AG09309 (cell line): ENCODE measurements at places on chromosomes 3 and 15.
A peak's percentile ranks its signal among the peaks of the same experiment; 100 is the strongest.

GRCh38 chr15:42273900-42274701 is 868 bp upstream of the TMEM87A start:
- DNase-seq: no peak

DNA sequence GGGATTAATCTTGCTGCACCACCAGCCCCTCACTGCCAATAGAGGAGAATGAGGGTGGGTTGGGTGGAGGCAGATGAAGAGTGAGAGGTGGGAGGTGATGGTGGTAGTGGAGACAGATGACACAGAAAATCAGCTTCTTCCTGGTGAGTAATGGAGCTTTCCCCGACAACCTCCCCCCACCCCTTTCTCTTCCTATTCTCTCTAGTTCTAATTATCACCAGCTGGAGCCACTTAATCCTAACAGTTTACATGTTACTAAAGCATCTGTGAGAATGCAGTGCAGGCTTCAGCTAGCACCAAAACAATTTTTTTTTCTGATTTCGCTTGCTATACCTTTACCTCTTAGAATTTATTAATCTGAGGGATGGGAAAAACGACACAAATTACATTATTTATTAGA is 116.1 kb upstream of the DNAJC19 start:
- no peak for DNase-seq

DNA sequence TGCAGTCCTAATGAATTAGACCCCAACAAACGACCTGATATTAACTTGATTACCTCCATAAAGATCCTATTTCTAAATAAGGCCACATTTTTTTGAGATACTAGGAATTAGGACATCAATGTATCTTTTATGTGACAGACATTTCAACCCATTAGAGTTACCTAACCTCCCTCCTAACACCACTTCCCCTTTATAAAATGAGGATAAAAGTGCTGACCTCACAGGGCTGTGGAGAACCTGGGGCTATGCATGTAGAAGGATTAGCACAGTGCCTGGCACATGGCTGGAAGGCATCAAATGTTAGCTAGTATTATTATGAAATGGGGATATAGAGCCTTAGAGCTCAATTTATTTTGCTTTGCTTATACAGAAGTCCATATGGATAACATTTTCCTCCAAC is 53.5 kb upstream of the LRRN1 start:
- DNase-seq: no peak

GRCh38 chr3:150763841-150764483 is 993 bp upstream of the SIAH2 start:
- DNase-seq: peak; percentile 21
